NCI-H345 (cell line): ENCODE measurements at places on chromosomes 1 and 21.

DNA sequence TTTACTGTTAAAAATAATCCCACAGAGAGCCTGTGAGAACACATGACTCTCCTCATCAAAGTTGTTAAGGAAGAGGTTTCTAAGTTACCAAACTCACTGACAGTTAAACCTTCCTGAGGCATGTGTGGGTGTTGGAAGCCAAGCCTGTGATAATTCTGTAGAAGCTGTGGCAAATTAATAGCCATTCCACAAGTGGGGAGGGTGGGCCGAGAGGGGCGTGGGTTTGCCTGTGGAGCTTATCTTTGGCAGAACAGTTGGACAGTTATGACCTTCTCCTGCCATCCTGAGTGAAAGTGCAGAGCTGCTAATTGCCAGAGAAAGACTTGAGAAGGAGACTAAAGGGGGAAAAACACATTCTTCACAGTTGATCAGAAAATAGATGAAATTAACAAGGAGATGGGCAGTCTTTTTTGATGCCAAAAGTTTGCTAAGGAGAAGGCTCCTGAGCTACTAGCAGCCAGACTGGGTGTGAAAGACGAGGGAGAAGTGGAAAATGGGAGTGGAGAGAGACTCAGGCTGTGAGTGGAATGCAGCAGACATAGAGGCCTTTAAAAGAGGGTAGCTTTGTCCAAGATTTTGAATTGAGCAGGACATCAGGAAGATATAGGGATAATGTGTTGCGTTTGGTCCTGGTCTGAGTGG, 1.6 kb upstream of the PLA2G2C start:
- DNase-seq = no peak

DNA sequence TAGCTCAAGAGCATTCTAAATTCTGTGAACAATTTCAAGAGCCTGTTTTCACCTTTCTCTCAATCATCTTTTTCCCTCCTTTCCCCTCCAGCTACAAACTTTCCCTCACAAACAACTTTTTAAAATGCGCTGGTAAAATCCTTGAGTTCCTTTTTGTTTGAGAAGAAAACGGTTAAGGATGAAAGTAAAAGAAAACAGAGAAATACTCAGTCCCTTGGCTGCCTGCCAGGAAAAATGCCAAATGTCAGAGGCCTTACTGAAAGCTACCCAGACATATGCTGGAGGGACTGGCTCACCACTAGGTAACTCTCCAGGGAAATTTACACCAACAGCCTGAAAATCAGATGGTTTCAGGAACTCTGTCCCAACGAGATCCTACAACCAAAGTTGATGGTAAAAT, 11.0 kb upstream of the SERBP1 start:
- DNase-seq = no peak

GRCh38 chr1:96144636-96145035, 576.9 kb upstream of the PTBP2 start:
- no peak for DNase-seq

- no peak for DNase-seq
Measured at GRCh38 chr1:18583326-18583941, 47.2 kb upstream of the PAX7 start.

DNA sequence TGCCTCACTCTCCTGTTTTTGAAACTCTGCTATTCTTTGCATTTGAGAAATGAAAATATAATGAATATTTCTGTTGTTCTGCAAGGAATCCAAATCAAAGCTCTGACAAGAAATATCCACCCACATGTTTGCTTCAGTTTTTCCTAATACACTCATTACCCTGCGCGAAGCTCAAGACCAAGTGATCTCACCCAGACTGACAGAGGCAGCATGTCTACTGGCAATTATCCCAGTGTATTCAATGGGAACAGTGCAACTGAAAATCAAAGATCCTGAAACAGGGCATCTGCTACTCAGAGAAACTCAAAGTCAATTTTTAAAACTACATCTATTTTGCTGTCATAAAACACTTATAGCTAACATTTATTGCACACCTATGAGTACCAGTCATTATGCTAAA, 321.0 kb upstream of the LRRC7 start:
- no peak for DNase-seq

DNA sequence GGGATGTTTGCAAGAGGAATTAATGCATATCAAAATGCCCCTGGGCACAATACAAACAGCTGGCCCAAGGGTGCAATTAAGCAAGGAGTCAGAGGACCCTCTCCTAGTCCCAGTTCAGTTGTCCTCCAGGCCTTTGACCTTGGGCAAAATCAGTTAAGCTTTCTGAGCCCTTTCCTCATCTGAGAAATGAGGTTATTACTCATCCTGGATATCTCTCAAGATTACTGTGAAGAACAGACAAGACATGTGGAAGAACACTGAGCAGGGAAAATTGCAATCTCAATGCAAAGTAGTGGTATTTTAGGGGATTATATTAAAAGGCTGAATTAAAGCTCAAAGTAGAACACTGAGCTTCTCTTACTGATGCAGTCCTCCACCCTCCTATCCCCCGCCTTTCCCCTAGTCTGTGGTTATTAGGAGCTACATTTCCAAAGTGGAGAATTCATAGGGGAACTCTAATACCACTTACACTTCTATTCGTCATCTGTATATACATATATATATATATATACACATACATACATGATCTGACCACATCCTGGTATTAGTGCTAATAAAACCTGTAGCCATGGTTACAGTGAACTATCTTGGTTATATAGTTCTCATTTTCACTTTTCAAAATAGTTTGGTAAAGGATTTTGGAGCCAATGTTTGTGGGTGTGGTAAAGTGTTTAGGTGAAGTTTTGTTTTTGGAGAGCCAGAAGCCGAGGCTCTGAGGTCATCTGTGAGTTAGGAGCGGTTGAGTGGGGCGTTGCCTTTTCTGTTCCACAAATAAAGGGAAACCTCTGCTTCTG, 18.1 kb downstream of the KIAA0040 start:
- DNase-seq = no peak

- peak; percentile 79 for DNase-seq
Measured at GRCh38 chr1:147641695-147642592, 28.4 kb downstream of the ACP6 start.

GRCh38 chr1:94541246-94542087, at the start of gene F3:
Gene F3, minus strand, starts transcription at chr1:94541759. Its CDS starts 123 bp downstream, at chr1:94541636.
- DNase-seq = peak; percentile 89

GRCh38 chr1:47853852-47854251, 143.3 kb downstream of the TRABD2B start:
- DNase-seq = no peak

GRCh38 chr1:66313429-66313828, 220.5 kb upstream of the SGIP1 start:
- no peak for DNase-seq

- DNase-seq = no peak
Measured at GRCh38 chr1:16075337-16076030, 2.0 kb upstream of the FAM131C start.

- DNase-seq = no peak
Measured at GRCh38 chr1:184648160-184648855, 106.3 kb downstream of the EDEM3 start.

DNA sequence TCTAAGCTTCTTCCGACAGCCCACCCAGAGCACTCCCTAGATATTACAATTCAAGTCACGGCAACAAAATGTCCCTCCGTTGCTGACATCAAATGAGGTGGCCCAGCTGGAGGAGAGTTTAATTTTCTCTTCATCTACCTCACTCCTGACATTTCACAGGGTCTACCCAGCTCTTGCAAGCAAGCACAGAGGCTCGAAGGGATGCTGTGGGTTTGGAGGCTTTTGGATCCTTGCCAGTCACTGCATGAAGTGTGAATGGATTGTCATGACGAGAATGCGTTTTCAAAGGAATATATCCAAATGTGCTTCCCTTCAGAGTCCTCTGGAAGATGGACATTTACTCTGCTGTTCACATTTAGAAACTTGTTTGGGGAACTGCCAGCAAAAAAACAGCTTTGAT, 33.5 kb downstream of the CAPN8 start:
- peak; percentile 61 for DNase-seq

- DNase-seq = no peak
Measured at GRCh38 chr21:15128267-15128666, 63.5 kb upstream of the NRIP1 start.

DNA sequence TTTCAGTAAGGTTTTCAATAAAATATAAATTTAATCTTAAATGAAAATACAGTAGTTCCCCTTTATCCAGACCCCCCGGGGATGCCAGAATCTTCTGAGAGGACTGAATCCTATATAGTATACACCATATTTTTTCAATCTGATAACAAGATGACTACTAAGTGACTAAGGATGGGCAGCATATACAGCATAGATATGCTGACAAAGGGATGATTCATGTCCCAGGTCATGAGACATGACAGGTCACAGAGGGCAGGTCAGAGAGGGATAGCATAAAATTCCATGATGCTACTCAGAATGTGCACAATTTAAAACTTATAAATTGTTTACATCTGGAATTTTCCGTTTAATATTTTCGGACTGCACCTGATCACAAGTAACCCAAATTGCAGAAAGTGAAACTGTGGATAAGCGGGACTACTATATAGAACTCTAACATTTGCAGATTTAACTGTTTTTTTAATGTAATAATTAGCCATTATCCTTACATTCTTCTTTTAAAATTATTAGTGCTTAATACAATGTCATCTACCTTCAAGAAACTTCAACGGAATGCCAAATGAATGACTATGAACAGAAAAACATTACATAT, 48.8 kb downstream of the LRRC40 start:
- no peak for DNase-seq

DNA sequence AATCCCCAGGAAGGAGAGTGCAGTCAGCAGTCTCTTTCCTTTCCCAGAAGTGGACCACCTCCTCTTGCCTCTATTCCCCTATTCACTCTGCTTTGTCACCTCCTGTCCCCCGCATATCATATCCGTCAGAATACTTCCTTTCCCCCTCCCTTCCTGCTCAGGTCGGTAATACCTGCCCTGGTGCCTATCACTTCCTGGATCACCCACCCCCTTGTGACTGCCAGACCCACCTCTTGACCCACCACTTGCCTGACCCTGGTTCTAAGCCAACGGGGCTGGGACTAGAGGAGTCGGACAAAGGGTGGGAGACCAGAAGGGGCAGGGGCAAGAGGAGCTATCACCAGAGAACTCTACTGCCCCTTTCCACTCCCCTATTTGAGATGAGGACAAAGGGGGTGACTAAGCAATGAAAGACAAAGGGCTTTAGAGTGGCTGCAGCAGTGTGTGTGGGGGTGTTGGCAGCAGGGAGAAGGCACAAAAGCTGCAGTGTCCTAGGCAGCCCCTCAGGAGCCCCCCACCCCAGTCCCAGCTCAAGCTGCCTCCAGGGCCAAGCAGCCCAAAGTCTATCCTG, 1.7 kb upstream of the ADAMTS4 start:
- DNase-seq = no peak

DNA sequence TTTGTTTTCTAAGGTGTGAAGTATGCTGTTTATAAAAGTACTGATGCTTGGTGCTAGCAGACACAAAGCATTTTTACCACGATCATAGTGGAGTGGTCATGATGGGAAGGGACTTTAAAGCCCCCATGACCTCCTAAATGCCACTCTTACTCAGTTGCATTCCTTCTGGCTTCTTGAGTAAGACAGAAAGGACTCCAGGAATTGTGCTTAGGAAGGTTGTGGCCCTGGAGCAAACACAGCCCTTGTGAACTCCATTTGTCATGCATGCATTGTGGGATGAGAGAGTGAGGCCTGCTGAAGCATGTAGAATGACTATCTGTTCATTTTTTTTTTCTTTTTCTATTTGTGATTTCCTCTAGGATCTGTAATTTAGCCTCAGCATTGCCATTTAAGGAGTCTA, 34.2 kb downstream of the AK5 start:
- no peak for DNase-seq

GRCh38 chr1:211724687-211725196, 49.3 kb upstream of the NEK2 start:
- no peak for DNase-seq

DNA sequence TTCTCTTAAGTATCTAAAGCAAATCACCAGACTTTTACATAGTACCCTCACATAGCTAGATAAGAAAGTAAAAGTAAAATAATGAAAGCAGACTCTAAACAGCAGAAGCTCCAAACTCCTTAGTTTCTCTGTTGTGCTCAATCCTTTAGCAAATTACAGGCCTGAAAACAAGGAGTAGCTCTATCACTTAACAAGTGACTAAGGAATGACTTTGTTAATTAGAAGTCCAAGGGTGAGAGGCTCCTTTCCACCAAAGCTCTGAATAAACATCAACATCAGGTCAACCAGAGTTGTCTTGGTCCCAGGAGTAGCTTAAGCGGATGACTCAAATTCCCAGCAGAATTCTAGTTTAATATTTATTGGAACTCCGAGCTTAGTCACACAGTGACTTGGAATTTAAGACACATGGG, 5.9 kb downstream of the NRIP1 start:
- DNase-seq = no peak

DNA sequence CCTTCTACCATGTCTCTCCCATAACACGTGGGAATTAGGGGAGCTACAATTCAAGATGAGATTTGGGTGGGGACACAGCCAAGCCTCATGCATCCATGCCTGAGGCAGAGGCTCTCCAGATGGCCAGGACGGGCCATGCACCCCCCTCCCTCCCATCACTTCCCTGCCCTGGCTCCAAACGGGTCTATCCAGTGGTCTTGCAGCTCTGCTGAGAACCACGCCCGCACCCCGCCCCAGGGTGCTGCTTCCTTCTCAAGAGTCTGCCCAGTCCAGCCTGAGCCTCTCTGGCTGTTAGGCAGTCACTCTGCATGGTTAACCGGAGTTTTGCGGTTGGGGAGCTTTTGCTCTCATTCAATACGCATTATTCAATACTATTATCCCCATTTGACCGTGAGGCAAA, 131.5 kb upstream of the TMEM51 start:
- no peak for DNase-seq

GRCh38 chr1:116487583-116487982, 83.2 kb downstream of the CD58 start:
- DNase-seq = no peak

GRCh38 chr1:155323729-155324036, 3.0 kb downstream of the RUSC1 start:
- DNase-seq = peak; percentile 93

- no peak for DNase-seq
Measured at GRCh38 chr1:39335216-39335615, 130.7 kb downstream of the MACF1 start.

GRCh38 chr1:36160949-36161485, 5.1 kb downstream of the MAP7D1 start:
- no peak for DNase-seq

DNA sequence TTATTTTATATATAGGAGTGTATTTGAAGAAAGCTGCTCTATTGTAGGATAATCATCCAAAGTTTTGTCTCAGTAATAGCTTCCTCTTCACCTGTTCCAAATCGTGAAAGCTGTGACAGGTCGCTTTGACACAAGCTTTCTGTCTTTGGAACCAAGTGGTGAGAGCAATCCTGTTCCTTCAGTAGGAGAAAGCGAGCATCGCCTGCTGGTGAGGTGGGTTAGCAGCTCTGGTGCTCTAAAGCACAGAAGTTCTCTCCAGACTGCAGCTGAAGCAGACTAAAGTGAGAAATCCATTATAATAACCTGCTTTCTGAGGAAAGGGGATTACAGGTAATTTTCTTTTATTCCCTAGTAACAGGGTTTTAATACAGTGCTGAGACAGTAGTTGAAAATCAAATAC, 803.8 kb downstream of the ADGRL2 start:
- DNase-seq = no peak

DNA sequence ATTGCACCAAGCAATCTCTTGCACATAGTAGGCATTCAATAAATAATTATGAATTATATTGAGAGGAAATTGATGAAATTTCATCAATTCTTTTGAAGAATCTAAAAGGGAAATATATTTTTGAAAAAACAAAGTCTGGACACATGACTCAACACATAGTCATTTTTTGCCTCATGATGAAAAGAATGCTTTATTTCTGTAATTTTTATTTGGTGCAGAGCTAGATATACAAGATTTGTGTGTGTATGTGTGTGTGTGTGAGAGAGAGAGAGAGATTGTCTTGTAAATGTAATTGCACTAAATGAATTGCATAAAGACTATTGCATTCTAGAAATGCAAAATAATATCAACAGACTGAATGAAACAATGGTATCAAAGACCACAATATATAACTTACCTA, 206.2 kb upstream of the C1orf87 start:
- no peak for DNase-seq
